M059J (cell line): ENCODE measurements at places on chromosomes 6 and 20.
A peak's percentile ranks its signal among the peaks of the same experiment; 100 is the strongest.

DNA sequence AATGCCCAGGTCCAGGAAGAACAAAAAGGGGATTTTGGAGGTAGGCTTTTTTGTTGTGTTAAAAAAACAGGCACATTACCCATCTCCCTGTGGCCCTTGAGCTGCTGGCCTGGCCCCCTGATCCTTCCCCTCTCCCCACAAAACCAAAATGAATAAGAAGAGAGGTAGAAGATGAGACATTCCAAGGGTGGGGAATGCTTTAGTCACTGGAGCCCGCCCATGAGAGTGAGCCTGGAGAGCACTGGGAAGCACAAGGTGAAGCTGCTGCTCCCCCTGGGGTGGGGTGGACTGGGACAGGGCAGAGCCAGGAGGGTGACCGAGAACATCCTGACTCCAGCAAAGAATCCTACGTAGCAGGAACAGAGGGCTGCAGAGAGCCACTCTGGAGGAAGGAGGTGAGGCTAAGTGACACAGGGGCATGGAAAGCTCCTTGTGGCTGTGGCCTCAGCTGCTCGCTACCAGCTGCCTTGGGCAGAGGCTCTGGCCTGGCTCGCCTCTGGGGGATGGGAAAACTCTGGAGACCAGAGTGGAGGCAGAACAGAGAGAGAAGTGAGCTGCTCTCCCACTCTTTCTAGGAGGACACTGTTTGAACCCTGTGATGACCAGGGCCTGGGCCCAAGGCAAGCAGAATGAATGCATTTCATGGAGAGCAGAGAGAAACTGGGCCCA, 48.3 kb downstream of the AKAP7 start:
- no peak for DNase-seq

DNA sequence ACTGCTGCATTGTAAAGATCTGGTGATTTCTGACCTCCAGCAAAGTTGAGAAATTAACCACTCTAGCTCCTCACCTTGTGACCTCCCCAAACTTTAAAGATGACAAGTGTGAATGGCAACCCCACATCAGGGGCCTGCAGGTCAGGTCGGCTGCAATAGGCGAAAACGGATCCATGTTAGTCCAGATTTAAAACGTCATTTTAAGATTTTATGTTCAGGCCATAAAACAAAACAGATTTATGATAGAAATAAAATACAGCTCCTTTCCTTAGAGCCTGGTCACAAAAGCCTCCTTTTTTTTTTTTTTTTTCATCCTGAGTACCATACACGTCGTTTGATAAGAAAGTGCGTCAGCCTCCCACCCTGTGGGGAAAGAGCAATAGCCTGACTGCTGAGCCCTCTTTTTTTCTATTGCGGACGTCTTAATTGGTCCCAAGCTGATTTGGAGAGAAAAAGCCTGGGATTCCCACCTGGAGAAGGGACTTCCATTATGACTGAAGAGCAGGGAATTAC, 519.2 kb upstream of the NOX3 start:
- no peak for DNase-seq

- no peak for DNase-seq
These were observed 596.0 kb downstream of the COL12A1 start for GRCh38 chr6:74609871-74610270.

DNA sequence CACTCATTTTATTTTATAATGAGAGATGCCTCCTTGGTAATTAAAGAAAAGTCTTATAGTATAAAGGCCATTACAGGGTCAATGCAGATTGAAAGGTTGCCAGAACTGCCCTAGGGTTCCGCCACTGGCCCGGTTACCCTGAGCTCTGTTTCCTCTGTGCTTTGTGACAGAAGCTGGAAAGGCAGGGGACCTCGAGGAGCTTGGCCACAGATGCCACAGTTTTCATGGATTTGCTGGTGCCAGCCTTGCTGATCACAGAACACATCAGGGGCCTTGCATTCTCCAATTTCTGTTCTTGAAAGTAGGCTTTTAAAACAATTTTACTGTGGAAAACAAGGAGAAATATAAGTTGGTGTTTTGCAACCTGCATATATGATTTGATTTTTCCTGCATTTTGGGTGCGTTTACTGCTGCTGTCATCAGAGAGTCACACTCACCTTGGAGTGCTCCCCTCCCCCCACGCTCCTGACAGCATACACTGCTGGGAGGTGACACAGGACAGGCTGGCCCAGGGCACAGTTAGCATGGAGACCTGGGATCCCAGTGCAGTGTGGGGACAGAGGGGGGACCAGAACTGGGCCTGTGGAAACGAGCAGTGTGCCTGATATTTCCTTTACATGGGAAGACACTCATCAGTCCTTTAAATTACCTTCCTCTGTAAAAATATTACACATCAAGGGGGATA, 142.8 kb downstream of the CFAP61 start:
- no peak for DNase-seq

GRCh38 chr20:16104783-16105182, 468.5 kb downstream of the KIF16B start:
- peak; percentile 8 for DNase-seq

- DNase-seq = peak; percentile 75
These were observed 28.5 kb upstream of the CITED2 start for GRCh38 chr6:139402876-139403386.

GRCh38 chr6:170223718-170224693, 66.9 kb downstream of the DLL1 start:
- DNase-seq = no peak

- DNase-seq = peak; percentile 71
These were observed 82.6 kb upstream of the CCDC167 start for GRCh38 chr6:37582306-37582705.

DNA sequence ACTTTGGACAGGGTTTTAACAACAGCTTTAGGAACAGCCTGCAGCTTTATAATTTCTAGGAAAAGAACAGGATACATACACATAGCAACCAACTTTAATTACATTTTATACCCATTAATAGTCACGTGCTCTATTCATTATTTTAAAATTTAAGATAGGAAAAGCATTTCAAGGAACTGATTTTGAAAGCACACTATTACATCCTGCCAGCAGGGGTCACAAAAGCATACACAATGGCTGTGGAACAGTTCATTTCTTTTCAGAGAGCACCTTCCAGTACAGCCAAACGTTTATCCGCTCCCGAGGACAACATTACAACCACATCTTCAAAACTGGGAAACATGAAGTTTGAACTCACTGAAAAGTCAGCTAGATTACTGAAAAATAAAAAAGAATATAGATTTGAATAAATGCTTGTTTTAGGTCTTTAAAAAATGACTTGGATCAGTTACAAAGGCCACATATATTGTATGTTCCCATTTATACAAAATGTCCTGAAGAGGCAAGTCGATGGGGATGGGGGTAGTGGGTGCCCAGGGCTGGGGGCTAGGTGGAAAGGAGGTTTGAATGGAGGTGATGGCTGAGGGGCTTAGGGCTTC, 104.6 kb upstream of the EXOC2 start:
- peak; percentile 61 for DNase-seq

- peak; percentile 18 for DNase-seq
These were observed 753 bp upstream of the PERP start for GRCh38 chr6:138107752-138108592.

DNA sequence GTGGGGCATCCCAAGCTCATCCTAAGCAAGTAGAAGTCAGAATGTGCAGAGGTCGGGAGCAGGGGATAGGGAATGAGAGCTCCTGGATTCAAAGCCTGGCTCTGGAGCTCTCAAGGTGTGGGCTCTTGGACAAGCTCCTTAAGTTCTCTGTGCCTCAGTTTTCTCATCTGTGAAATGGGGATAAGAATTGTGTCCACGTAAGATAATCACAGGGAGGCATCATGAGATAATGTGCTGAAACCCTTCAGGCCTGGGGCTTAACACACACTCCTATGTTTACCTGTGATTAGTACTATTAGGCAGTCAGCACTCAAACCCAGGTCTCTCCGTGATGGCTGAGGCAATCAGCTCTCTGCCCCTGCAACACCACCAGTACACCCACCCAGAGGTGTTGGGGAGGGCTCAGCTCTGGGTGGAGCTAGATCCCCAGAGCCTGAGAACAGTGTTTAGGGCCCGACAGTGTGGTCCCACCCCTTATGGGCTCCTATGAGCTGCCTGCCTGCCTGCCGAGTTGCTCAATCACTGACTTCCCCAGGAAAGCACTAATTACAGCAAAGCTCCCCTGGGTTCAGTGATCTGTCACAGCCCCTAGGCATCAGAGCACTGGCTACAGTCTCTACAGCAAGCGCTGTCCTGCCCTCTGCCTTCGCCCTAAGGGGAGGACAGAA, 6.3 kb upstream of the SIRPA start:
- peak; percentile 84 for DNase-seq

DNA sequence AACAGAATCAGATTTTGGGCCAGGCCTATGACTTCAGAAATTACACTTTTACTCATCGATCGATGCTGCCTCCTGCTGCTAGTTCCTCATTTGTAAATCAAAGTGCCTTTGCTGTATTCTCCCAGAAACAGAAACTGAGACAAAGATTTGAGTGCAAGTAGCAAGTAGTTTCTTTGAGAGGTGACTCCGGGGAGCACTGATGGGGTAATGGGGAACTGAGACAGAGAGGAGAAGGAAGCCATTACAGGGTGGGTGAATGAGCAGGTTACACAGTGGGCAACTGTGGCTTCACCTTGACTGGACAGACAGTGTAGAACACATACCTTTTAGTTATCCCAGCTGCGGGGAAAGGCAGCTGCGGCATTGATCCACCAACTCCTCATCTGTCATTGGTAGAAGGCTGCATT, 9.7 kb upstream of the CD40 start:
- no peak for DNase-seq

GRCh38 chr20:19446246-19446645, 233.8 kb downstream of the SLC24A3 start:
- DNase-seq = no peak

- peak; percentile 92 for DNase-seq
These were observed 3.9 kb upstream of the SRSF3 start for GRCh38 chr6:36590237-36590636.

- no peak for DNase-seq
These were observed 67.9 kb downstream of the CDYL start for GRCh38 chr6:4844108-4844507.

DNA sequence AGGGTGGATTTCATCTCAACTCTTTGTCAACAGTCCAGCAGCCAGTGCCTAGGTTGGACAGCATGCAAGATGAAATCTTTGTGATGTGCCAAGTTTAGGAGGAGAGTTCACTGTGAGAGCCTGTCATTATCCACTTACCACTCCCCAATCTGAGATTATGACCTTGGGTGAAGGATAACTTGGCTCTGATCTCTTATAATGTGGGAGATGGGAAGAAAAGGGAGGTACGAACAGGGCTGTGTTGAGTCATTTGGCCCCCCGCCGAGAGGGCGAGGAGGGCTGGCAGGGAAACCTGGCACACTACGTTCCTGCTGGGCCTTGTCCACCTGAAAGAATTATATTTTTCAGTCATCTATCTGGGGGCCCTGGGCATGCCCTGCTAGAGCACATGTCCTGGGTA, 35.8 kb downstream of the LAMA4 start:
- DNase-seq = peak; percentile 93

GRCh38 chr20:58403272-58403671, 14.2 kb downstream of the VAPB start:
- DNase-seq = no peak

GRCh38 chr6:138103871-138104270, 3.3 kb downstream of the PERP start:
- DNase-seq = no peak

GRCh38 chr6:165641672-165642156, 21.3 kb downstream of the PDE10A start:
- no peak for DNase-seq

GRCh38 chr6:81897793-81898192, 145.3 kb upstream of the TENT5A start:
- DNase-seq = no peak

DNA sequence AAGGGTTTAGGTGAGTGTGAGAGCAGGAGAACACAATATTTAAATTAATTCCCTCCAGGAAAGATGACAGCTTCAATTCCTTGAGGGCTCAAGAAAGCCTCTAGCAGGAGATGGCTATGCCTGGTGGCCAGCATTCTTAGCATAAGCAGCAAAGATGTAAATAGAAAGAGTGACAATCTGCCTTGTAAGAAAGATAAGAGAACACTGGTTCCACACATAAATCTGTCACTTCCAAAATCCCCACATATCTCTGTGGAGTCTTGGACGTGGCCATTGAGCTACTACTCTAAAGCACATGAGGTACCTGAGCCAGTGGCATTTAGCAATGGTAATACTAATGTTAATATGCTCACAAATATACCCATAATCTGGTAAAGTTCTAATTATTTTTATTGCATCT, 29.2 kb downstream of the DEFB114 start:
- DNase-seq = no peak
